IMR-90 (cell line): ENCODE measurements at places on chromosomes 3 and 15. TPM values are rescaled to one million over a fixed set of nuclear protein-coding genes. Genes with fewer than 3 reads are reported as not detected.
A peak's percentile ranks its signal among the peaks of the same experiment; 100 is the strongest.

DNA sequence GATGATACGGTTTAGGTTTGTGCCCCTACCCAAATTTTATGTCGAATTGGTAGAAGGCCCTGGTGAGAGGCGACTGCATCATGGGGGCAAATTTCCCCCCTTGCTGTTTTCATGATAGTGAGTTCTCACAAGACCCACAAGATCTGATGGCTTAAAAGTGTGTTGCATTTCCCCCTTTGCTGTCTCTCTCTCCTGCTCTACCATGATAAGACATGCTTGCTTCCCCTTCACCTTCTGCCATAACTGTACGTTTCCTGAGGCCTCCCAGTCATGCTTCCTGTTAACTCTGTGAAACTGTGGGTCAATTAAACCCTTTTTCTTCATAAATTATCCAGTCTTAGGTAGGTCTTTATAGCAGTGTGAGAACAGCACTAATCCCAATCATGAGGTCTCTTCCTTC lies 381.2 kb downstream of the RSL24D1 start:
- no peak for DNase-seq

CPEB1 gene
- 7.8 and 8.9 TPM in 2 replicates for polyA plus RNA-seq

DNA sequence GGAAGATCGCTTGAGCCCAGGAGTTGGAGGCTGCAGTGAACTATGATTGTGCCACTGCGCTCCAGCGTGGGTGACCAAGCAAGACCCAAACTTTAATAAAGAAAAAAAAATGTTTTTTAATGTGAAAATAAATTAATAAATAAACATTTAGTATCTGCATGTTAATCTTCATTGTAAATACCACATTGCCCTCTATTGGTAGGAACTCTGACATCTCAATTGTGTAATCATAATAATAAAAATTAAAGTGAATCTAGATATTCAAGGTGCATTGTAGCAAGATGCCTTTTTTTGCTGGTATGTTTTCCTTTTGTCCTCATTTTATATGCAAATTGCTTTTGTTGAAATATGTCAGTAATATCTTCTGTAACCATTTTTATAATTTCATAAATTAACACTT lies 95.0 kb upstream of the LIMD1 start:
- DNase-seq = peak; percentile 66

- no peak for DNase-seq
Observed at GRCh38 chr3:155553780-155554179, 191.1 kb downstream of the PLCH1 start.

- DNase-seq = no peak
Observed at GRCh38 chr3:58215317-58216025, 4.7 kb upstream of the DNASE1L3 start.

- DNase-seq = peak; percentile 85
Observed at GRCh38 chr3:182908471-182908870, 71.9 kb downstream of the DCUN1D1 start.

- no peak for DNase-seq
Observed at GRCh38 chr3:51794206-51794605, 15.2 kb upstream of the IQCF6 start.

- DNase-seq = no peak
Observed at GRCh38 chr3:150068440-150069153, 97.9 kb upstream of the PFN2 start.

PLAAT1 gene
- 0.68 and 0.73 TPM in 2 replicates for polyA plus RNA-seq

GRCh38 chr3:2889736-2890135 lies 220.4 kb downstream of the IL5RA start:
- DNase-seq = no peak

DNA sequence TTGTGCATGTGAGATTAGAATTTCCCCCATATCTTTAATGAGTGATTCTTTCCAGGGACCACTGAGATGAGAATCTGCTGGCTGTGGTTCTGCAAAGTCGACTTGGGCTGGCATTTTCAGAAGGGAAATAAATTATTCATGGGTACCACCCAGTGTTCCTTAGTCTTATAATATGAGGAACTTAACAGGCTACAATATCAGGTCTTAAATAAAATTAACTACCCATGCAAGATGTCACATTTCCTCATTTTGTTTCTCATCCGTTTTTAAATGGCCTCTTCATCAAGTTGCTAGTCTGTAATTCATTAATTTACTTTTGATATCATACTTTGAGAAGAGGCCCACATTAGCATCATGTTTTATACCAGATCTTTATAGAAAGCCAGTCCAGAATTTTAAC lies 58.3 kb upstream of the SKOR1 start:
- no peak for DNase-seq

DNA sequence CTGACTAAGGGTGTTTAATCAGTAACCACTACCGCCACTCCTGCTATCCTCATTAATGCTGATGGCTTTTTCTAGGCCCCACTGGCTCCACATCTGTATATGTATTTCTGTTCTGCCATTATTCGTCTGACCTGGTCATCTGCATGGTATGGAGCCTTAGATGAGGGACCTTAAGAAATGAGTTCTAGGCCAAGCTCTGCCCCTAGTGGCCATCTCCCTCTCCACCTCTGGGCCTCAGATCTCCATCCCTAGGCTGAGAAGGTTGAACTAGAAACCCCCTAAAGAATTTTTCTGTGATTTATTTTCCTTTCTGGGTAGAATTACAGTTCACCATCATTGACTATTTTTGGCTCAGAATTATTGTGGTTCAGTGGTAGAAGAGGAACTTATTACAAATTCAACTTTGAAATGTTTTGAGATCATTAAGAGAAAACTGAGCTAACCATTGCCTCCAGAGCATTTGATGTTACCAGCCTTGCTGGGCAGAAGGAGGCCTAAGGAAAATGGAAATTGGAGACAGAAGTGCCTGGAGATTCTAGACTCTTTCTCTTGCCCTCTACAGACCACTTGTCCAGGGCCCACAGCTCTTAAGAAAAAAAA lies 325.2 kb upstream of the NR2E3 start:
- no peak for DNase-seq

GRCh38 chr3:48202632-48203031 lies 14.4 kb upstream of the CDC25A start:
- no peak for DNase-seq

SRGAP3 gene
- 0.68 and 0.77 TPM in 2 replicates for polyA plus RNA-seq

CLEC3B gene
- polyA plus RNA-seq = 13.2 and 13.8 TPM in 2 replicates

FRMD5 gene
- polyA plus RNA-seq = 4.1 and 4.8 TPM in 2 replicates

FAM107A gene
- not detected in 2 replicates for polyA plus RNA-seq

DNA sequence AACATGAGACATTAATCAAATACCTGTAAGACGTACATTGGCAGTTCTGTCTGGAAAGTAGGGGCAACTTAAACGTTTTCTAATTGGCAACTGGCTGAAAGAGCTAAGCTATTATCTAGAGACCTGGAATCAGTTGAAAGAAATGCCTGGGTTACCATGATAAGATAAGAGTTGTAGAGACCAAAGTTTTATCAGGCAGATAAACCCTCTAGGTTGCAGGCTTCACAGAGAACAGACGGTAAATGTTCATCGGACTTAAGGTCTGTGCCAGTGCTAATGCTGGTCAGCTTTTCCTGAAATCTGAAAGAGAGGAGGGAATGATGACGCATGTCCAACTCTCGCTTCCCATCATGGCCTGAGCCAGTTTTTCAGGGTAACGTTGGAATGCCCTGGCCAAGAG lies 196.2 kb downstream of the ROBO2 start:
- no peak for DNase-seq

GRCh38 chr3:100865442-100865841 lies 127.8 kb downstream of the ABI3BP start:
- DNase-seq = peak; percentile 10

CILP gene
- 0.01 and 0.02 TPM in 2 replicates for polyA plus RNA-seq

BNIP2 gene
- 36.9 and 42.2 TPM in 2 replicates for polyA plus RNA-seq

STIMATE gene
- polyA plus RNA-seq = 17.8 and 19.4 TPM in 2 replicates
